ENCODE measurements at places on chromosomes 5 and 9.

GRCh38 chr9:115495836-115496235 lies 377.9 kb upstream of the TNC start:
- H3K36me3 ChIP-seq = no peaks in the 10 kb centered on the region
- no peaks in the 10 kb centered on the region for H3K4me1 ChIP-seq
- no peak for DNase-seq
- no peaks in the 10 kb centered on the region for H3K27me3 ChIP-seq

GRCh38 chr9:93003552-93004407 lies 54.7 kb upstream of the SUSD3 start:
- H3K27ac ChIP-seq = no peak overlapping the region
- H3K4me3 ChIP-seq = no peak overlapping the region
- peak; percentile 49 for DNase-seq

DNA sequence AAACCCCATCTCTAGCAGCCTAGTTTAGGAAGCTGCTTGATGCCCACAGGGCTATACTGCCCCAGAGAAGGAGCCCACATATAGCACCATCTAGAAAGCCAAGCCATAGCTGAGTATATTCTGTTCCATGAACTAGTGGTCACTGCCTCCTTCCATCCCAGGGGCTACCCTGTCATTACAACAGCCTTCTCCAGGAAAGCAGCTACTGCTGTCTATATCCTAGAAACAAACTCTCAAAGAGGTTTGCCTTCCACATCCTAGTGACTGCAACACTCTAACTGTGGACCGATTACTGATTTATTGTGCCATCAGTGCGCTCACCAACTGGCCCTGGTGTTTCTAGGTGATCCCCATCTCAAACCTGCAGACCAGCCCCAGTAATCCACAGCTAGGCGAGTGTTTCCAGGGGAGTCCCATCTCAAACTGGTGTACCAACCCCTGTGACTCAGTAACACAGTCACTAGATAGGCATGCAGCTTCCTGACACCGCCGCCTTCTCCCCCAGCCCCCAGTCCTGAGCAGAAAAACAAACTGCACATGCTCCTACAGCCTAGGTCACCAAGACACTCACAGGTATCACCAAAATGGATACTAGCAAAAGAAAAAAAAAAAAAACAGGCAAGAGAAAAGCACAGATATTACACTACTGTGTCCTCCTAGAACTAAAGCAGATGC lies 14.8 kb downstream of the SPTLC1 start:
- H3K36me3 ChIP-seq = peaks cover under 1% of the 10 kb centered on the region
- H3K27me3 ChIP-seq = no peaks in the 10 kb centered on the region
- DNase-seq = no peak
- H3K4me3 ChIP-seq = no peak overlapping the region
- no peak overlapping the region for H3K27ac ChIP-seq

- H3K4me3 ChIP-seq = no peak overlapping the region
- H3K36me3 ChIP-seq = no peaks in the 10 kb centered on the region
- DNase-seq = no peak
- no peaks in the 10 kb centered on the region for H3K27me3 ChIP-seq
Observed at GRCh38 chr5:98767581-98767980, 5.9 kb upstream of the RGMB start.

GRCh38 chr9:87657190-87657589 lies 68.7 kb upstream of the CTSL start:
- DNase-seq = no peak
- no peak overlapping the region for H3K27ac ChIP-seq
- H3K36me3 ChIP-seq = no peaks in the 10 kb centered on the region
- no peaks in the 10 kb centered on the region for H3K4me1 ChIP-seq
- H3K27me3 ChIP-seq = no peaks in the 10 kb centered on the region

GRCh38 chr5:173042763-173043107 lies 13.4 kb upstream of the CREBRF start:
- H3K27ac ChIP-seq = peak overlapping the region; percentile 4
- peak; percentile 59 for DNase-seq
- H3K4me1 ChIP-seq = no peaks in the 10 kb centered on the region
- H3K27me3 ChIP-seq = no peaks in the 10 kb centered on the region
- H3K36me3 ChIP-seq = no peaks in the 10 kb centered on the region

DNA sequence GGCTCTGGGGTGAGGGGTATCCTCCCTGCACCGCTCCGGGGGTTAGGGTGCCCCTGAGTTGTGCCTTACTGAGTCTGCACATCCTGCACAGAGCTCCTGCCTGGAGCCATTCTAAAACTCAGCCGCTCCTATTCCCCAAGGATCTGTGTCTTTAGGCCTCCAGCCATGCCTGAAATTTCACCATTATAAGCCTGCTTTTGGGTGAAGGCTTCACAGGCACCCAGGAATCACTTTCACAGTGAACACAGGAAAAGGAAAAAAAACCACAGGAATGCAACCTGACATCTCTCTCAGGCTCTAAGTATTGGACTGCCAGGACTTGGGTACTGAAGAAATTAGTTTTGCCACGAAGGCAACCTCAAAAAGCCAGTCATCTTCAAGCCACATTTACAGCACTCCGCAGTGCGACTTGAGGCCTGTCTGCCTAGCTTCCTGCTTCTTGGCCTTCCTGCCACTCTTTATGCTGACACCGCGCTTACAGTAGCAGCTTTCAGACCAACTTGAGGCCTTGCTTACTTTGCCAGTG lies 30.9 kb downstream of the GALNT10 start:
- no peak overlapping the region for H3K4me3 ChIP-seq
- H3K36me3 ChIP-seq = no peaks in the 10 kb centered on the region
- H3K27me3 ChIP-seq = no peaks in the 10 kb centered on the region
- H3K4me1 ChIP-seq = peaks cover 5% of the 10 kb centered on the region
- no peak overlapping the region for H3K27ac ChIP-seq
- peak; percentile 29 for DNase-seq

DNA sequence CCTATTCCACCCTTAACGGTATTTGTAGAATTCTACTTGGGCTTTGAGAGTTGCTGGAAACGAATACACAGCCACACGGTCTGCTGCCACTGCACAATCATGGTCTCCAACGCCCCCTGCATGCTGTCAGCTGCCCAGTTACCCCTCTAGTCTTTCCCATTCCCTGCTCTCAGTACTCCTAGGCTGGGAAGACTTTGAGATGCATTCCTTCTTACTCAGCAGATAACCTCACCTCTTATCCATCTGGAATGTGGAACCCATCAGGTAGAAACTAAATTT lies 92.8 kb downstream of the ANKH start:
- H3K36me3 ChIP-seq = no peaks in the 10 kb centered on the region
- no peak for DNase-seq
- H3K27ac ChIP-seq = peak overlapping the region; percentile 6
- peaks cover 4% of the 10 kb centered on the region for H3K4me1 ChIP-seq
- no peaks in the 10 kb centered on the region for H3K27me3 ChIP-seq
- H3K4me3 ChIP-seq = no peak overlapping the region

- no peaks in the 10 kb centered on the region for H3K4me1 ChIP-seq
- no peaks in the 10 kb centered on the region for H3K36me3 ChIP-seq
- H3K27ac ChIP-seq = no peak overlapping the region
- no peak overlapping the region for H3K4me3 ChIP-seq
- no peaks in the 10 kb centered on the region for H3K27me3 ChIP-seq
Observed at GRCh38 chr9:105331160-105331559, 86.7 kb downstream of the SLC44A1 start.

DNA sequence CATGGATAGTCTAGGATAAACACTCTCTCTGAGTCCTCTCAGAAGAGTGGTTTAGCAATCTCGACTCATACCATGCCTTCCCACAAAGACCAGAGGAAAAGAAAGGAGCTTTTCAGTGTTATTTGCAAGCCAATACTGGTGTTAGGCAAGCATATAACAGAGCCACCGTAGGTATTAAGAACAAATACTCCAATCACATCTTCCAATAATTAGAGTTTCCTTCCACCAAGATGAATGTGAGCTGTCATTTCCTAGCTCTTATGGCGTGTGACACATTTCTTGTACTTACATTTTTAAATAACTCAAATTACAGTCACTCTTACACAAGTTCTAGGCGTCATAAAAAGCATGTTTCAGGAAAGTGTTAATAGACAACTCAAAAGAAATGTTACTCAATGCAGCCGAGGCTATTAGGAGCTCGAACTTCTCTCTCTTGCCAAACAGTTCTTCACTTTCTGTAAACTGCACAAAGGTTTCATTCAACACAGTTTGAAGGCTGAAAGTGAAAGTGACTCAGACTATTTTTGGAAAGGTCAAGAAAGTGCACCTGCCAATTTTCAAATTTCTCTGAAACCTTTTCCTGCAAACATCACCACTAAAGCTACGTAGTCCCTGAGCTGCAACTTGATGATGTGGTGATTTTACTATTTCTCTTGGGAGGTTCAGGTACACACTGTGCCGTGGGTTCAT lies 153.8 kb downstream of the AUH start:
- H3K4me3 ChIP-seq = no peak overlapping the region
- H3K27me3 ChIP-seq = no peaks in the 10 kb centered on the region
- no peak for DNase-seq
- no peaks in the 10 kb centered on the region for H3K4me1 ChIP-seq
- peak overlapping the region; percentile 71 for H3K27ac ChIP-seq

DNA sequence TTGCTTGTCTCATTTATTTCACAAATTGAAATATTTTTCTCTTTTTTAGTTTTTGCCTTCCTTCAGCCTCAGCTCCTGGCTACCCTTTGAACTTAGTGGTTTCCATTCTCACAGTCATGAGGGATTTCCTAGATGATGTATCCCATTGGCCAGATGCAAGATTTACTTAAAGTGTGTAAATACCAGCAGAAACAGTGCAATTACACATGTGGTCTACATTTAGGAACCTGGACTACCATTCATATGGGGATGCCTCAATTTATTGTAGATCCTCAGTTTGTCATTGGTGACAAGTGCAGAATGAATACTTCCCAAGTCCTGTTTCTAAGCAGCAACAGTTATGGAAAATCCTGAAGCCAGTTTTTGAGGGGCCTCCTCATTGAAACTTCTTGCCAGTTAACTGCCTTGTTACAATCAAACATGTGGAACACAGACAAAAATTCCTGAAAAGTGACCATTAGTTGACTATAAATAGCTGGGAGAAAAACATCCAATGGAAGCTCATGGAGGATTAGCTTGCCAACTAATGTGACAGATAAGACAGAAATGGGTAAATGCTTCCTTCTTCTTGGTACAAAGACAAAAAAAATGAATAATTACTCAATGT lies 113.6 kb upstream of the FER start:
- H3K4me1 ChIP-seq = no peaks in the 10 kb centered on the region
- no peak for DNase-seq
- H3K27me3 ChIP-seq = no peaks in the 10 kb centered on the region
